Suprapubic skin (tissue), 4 donors: ENCODE measurements at places on chromosomes 12 and 14.
A peak's percentile ranks its signal among the peaks of the same experiment; 100 is the strongest.

GRCh38 chr14:30889244-30889594, 14.9 kb downstream of the COCH start:
- DNase-seq: no peak

DNA sequence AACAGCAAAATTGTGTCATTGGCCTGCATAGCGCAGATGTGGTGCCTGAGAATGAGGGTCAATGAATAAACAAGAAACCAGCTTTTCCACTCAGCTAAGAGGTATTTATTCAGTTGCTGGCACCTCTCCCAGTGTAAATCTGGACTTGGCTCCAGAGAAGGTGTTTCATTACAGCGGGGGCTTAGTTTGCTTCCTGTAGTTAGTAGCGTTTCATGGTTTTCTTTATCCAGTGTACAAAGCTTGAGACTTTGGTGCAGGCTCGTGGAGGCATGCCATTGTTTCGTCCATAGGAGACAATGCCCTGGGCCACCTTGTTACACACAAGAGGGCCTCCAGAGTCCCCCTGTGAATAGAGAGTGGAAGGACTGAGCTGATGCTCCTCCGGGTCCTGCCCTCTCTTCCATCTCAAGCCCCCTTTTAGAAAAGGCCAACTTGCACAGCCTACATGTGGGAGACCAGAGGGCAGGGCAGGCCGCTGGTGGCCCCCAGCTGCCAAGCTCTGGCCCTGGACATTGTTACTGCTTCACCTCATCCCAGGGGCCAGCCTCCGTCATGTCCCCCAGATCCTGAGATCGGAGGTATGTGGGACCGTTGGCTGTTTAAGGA, 3.0 kb downstream of the GZMB start:
- no peak for DNase-seq

GRCh38 chr14:66758031-66758613, 250.2 kb downstream of the GPHN start:
- DNase-seq: no peak

GRCh38 chr12:30019366-30020140, 235.8 kb upstream of the TMTC1 start:
- DNase-seq: no peak

- DNase-seq: no peak
These were observed 151.1 kb downstream of the CEP83 start for GRCh38 chr12:94308612-94309011.

DNA sequence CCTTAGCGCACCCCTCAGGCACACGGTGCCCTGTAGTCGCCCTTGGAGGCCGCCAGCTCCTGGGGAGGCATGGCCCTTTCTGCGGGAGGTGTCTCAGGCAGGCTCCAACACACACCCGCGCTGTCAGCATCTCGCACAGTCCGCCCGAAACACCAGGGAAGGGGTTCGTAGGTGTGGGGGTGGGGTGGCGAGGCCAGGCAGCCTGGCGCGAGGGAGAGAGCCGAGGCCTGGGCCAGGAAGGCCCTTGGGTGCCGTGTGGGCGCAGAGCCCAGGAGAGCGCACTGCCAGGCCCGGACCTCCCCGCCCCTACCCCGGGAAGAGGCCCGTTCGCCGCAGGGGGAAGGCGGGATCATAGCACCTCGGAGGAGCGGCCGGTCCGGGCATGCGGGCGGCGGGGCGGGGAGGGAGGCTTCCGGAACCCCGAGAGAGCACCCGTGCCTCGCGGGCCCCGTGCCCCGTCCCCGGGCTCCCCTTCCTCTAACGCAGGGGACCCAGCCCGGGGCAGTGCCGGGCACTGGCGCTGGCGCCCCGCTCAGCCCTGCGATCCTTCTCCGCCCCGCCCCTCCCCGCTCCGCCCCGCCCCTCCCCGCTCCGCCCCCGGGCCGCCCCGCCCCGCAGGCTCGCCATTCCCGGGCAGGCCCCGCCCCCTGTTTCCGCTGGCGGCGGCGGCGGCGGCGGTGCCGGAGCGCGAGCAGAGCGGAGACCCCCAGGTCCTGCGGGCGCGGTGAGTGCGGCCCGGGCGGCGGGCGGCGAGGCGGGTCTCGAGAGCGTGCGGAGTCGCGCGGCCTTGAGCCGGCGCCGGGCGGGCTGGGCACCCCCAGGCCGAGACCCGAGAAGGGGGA, at the start of gene TSPAN9:
TSPAN9 (plus strand) TSS at position 650 of the 842 bp plus-strand sequence. CDS start 123,815 bp downstream, outside the sequence.
- DNase-seq: peak; percentile 87

- DNase-seq: no peak
These were observed 27.6 kb downstream of the PDE3A start for GRCh38 chr12:20395791-20396550.

DNA sequence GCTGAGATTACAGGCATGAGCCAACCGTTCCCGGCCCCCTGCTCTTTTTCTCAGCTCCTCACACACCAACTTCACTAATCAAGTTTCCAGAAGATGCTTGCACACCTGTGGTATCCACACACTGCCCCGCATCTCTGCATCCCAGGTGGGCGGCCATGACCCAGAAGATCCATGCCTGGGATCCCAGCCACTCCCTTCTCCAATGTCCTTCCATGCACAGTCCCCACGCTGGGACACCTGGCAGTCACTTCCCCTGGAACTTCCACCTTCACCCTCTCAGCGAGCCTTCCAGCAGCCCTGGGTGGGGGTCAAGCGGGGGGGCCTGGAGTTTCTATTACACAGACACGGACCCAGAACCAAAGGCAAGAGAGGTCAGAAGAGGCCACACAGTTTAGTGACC, 107.8 kb downstream of the CALM1 start:
- no peak for DNase-seq

GRCh38 chr12:18970603-18971002, 158.9 kb upstream of the PLEKHA5 start:
- DNase-seq: no peak

- DNase-seq: no peak
These were observed 25.5 kb upstream of the DTX1 start for GRCh38 chr12:113030875-113031525.

DNA sequence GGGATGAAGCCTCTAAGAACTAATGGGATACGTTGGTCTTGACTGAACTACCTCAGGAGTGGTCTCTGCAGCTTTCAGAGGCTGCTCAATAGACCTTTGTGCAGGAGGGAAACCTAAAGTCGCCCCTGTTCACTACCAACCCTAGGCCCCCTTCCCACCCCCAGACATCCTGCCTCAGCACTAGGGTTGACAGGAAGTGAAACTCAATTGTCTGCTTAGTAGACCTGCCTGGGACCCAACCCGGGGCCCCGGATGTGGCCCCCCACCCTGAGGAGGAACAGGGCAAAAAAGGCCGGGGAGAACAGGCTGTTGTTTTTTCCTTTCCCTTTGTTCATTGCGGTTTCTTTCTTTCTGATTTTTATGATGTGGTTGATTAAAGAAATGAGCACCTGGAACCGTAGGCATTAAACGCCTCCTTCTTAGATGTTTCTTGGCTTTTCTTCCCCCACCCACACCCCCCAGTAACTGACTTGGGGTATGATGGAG, 1.6 kb upstream of the DGKA start:
- DNase-seq: no peak

GRCh38 chr14:69754487-69754886, 12.5 kb upstream of the SRSF5 start:
- no peak for DNase-seq

- no peak for DNase-seq
These were observed 171.5 kb downstream of the PTPN11 start for GRCh38 chr12:112590281-112590680.

DNA sequence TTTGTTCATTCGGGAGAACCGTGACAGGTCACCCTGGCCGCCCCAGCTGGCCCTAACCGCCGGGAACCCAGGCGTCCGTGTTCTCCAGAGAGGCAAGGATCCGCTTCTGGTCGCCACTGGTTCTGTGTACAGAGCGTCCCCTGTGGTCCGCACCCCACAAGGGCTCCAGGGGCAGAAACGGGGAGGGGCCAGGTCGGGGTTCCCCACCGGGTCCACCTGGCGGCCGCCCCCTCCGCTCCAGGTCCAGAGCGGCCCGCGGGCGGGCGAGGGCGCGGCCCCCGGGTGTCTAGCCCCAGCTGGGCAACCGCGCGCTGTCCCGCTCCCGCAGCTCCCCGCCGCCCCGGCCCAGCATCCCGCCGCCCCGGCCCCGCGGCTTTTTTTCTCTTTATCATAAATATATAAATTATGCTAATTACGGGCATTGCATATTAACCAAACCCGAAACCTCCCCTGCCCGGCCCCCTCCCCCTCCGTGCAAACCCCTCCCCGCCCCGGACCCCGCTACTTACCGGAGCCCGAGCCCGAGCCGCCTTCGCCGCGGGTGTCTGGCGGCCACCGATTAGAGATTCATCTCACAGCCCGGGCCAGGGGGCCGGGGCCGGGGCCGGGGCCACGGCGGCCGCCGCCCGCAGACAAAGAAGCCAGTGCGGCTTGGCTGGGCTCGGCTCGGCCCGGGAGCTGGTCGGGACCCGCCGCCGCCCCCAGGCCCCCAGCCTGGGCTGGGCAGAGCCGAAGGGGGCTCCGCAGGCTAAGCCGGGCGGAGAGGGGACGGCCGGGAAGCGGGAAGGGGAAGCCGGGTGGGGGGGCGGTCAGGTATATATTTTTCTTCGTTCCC, 512 bp downstream of the POU6F1 start:
- peak; percentile 81 for DNase-seq

GRCh38 chr12:20245491-20245890, 122.8 kb upstream of the PDE3A start:
- DNase-seq: no peak

- DNase-seq: no peak
These were observed 46.2 kb upstream of the JDP2 start for GRCh38 chr14:75381642-75382041.

GRCh38 chr12:93742110-93742934, 65.1 kb downstream of the CRADD start:
- no peak for DNase-seq

DNA sequence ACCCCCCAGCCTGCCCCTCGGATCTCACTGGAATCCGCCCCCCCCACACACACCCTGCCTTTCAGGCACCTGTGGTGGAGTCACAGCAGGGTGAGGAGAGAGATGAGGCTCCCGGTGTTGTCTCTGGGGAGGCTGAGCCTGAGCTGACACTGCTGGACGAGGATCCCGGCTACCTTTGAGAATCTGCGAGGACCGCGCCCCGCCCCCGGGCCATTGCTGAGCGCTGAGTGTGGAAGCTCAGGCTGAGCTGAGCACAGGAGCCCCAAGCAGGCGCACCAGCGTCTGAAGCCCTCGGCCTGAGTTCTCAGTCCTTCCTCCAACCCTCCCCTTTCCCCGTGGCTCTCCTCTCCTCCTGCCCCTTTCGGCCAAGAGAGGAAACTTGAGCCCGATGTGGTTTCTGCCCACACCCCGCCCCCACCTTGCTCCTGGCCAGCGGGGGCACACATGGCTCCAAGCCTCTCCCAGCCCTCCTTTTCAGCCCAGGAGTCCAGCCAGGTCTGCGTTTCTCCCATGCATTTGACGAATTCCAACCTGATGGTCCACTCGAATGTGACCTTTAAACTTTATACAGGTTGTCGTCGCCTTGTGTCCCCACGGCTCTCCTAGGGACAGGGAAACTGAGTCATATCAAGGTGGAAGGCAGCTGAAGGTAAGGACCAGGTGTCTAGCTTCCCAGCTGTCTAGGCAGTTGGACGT, at the start of gene NFE2:
NFE2 (minus strand) TSS at position 284 of the 696 bp plus-strand sequence. CDS start 5,767 bp downstream, outside the sequence.
- DNase-seq: peak; percentile 84

DNA sequence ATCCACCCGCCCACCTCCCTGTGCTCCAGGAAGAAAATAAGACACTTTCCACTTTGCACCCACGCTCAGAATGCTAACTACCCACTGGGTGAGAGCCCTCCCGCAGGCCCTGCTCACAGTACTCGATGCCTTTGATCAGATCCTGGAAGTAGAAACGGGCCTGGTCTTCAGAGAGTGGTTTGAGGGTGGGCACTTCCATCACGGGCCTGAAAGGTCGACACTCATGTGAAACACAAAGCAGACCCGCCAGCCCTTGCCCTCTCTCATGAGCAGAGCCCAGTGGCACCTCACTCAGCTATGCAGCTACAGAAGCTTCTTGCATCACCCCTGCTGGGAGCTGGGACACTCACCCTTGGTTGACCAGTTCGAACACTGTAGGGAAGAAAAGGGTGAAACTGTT, 41.1 kb downstream of the CAMKK2 start:
- DNase-seq: no peak

- no peak for DNase-seq
These were observed 305.2 kb upstream of the FOXG1 start for GRCh38 chr14:28461389-28461788.

- no peak for DNase-seq
These were observed 251.2 kb downstream of the ACSS3 start for GRCh38 chr12:81329085-81329484.

DNA sequence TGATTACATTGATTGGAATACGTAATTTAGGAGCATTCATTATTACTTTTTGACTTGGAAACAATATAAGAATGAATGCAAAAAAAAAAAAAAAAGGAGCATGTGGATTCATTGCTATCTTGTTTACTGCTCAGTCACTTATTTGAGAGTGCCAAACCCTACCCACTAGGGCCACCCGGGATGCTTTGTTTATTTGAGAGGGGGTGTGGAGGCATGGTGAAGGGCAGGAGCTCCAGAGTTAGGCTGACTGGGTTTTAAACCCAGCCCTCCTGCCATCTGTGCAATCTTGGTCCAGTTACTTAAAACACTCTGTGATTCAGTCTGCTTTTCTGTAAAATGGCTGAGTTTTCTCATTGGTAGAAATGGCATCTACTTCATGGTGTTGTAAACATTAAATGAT, 195.2 kb downstream of the RAD51B start:
- DNase-seq: no peak

GRCh38 chr12:17342381-17342961, 736.5 kb upstream of the LMO3 start:
- no peak for DNase-seq

GRCh38 chr14:69985463-69985862, 106.2 kb downstream of the SMOC1 start:
- no peak for DNase-seq

- no peak for DNase-seq
These were observed at the start of gene GPR68 for GRCh38 chr14:91244501-91244901. GPR68 (minus strand) TSS chr14:91244704; CDS start chr14:91235050, 9,654 bp downstream.

- DNase-seq: no peak
These were observed at the start of gene DDN for GRCh38 chr12:48999371-49000131. DDN (minus strand) TSS chr12:48999375; CDS start chr12:48999287, 88 bp downstream.

DNA sequence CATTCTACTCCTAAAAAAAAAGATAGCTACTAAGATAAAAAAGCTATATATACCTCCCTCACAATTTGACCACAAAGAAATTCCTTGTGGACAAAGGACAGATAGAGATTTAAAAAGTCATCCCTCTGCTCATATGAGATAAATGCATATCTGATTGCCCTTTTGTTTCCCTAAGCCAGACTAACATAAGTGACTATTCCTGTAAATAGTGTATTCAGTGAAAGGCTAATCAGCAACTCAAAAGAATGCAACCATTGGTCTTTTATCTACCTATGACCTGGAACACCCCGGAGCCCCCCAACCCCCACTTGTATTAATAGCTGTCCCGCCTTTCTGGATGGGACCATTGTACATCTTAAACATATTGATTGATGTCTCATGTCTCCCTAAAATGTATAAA, 6.3 kb upstream of the TMPO start:
- DNase-seq: no peak

DNA sequence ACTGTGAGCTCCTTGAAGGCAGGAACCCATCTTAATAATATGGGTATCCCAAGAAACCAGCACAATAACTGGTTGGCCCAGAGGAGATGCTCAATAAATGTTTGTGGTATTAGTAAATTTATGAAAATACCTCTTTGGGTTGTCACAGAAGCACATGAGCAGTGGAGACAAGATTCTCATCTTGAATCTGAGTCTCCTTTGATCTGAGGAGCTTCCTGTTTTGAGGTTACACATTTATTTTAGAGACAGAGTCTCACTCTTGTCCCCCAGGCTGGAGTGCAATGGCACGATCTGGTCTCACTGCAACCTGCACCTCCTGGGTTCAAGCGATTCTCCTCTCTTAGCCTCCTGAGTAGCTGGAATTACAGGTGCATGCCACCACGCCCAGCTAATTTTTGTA, 247.4 kb downstream of the NRXN3 start:
- DNase-seq: no peak

- peak; percentile 77 for DNase-seq
These were observed 318.2 kb downstream of the NUAK1 start for GRCh38 chr12:105820429-105821125.
